Esophagus mucosa (tissue), 1 donor: ENCODE measurements at places on chromosomes 16 and 17. TPM values are rescaled to one million over a fixed set of nuclear protein-coding genes. Genes with fewer than 3 reads are reported as not detected.

GRCh38 chr17:29495011-29495410 is 71.8 kb downstream of the ABHD15 start:
- ATAC-seq, result no peak

DNA sequence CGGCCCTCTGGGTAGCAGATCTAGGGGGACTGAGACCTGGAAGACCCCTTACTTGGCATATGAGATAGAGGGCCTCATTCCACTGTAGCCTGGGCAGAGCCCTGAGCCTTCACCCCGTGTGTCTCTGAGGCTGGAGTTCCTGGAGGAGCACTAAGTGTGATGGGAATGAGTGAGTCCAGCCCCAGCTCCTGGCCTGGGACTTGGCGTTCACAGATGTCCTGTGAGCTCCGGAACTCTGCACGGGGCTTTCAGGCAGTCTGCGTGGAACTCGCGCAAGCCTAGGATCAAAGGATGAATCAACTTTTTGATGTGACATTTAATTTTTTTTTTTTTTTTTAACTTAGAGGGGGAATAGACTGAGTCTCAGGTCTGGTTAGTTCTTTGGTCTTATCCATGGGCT is 1.8 kb downstream of the NKD1 start:
- ATAC-seq, result no peak

- no peak for ATAC-seq
These were observed 15.6 kb upstream of the SLC38A8 start for GRCh38 chr16:84058211-84058610.

DNA sequence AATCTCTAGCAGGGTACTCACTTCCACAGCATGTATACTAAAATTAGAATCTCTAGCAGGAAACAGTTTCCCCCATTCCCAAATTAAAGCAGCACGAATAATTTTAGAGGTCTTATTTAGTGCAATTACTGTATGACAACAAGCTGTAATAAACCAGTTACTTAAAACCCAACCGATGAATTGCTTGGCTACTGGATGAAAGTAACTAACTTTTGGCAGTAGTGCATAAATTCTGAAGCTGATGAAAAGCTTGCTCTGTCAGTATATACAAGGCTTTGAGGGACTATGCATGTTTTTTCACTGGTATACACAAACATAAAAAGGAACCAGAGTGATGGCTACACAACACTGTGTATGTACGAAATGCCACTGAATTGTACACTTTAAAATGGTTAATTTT is 89.4 kb downstream of the CFDP1 start:
- ATAC-seq, result no peak

GRCh38 chr16:69118468-69118867 is 13.0 kb downstream of the HAS3 start:
- no peak for ATAC-seq

The TAC4 gene
- total RNA-seq, result not detected
